Muscle of back (tissue), 13 donors: ENCODE measurements at places on chromosomes 16 and 17.

- no peak for DNase-seq
Measured at GRCh38 chr16:15466886-15467781, 32.7 kb downstream of the BMERB1 start.

DNA sequence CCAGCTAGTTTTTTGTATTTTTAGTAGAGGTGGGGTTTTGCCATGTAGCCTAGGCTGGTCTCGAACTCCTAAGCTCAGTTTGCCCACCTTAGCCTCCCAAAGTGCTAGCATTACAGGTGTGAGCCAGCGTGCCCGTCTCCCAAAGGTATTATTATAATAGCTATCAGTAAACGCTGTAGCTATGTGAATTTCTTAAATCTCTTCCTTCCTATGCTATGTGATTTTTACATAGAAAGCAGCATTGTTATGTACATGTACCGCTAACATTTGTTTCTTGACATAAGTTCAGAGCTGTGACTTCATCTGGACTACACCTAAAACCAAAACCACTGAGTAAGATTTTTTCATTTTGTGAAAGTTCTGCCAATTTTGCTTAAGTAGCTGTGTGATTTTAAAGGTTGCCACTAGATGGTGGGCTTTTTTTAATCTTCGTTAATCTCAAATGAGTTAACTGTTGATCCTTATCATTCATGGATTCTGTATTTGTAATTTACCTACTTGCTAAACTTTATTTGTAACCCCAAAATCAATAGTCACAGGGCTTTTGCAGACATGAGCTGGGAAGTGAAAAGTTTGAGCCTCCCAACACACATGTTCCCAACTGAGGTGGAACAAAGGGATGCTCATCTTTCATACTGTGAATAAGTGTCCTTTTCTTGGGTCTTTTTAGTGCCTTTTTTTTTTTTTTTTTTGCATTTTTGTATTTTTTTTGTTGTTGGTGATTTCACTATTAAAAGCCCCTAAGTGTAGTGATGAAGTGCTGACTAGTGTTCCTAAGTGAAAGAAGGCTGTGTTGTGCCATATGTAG is 21.9 kb downstream of the PRKAR1A start:
- DNase-seq = peak; percentile 76

DNA sequence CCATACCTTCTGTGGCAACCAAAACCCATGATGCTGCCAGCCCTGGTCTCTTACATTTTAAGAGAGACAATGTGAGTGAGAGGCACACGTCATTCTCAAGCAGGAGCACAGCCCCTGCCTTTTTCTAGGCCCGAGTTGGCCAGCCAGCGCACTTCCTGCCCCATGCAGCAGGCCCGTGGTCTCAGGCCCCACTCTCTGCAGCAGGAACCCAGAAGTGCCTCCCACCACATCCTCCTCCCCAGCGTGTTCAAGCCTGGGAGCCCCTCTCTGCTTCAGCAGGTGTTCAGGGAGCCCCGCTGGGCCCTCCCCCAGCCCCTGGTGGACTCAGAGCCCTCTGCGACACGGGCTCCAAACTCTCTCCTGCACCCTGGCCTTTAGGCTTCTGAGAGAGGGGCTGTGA is 30.5 kb downstream of the ITGAE start:
- no peak for DNase-seq

DNA sequence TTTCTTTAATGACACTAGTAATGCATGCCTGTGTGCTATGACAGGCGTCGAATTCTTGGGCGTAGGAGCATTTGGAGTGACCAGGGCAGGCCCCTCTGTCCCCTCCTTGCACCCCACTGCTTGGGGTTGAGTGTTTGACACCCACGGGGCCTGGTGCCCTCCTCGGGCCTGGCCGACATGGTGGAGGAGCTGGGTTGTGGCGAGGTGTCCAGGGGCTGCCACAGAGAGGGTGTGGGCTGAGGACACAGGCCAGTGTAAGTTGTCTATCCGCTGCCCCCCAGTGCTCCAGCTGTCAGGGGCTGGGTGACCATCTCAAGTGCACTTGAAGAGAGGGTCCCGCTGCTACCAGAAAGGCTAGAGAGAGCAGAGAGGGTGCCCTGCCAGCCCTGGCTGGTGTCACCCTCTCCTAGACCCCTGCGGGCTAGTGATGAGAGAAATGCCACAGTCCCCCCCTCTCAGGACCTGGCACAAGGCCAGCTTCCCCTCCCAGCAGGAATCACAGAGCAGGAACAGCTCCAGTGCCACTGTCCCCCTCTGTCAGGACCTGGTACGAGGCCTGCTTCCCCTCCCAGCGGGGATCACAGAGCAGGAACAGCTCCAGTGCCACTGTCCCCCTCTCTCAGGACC is 30.5 kb downstream of the MGRN1 start:
- no peak for DNase-seq

GRCh38 chr17:2259769-2260536 is 43.6 kb downstream of the SMG6 start:
- DNase-seq = no peak

GRCh38 chr17:36829676-36830075 is 107.6 kb upstream of the LHX1 start:
- DNase-seq = no peak

- no peak for DNase-seq
Measured at GRCh38 chr17:58385359-58385899, 31.9 kb downstream of the RNF43 start.

- DNase-seq = no peak
Measured at GRCh38 chr17:27888067-27888466, 5.1 kb downstream of the LYRM9 start.

GRCh38 chr16:48099455-48099854 is 56.3 kb downstream of the ABCC12 start:
- peak; percentile 68 for DNase-seq

DNA sequence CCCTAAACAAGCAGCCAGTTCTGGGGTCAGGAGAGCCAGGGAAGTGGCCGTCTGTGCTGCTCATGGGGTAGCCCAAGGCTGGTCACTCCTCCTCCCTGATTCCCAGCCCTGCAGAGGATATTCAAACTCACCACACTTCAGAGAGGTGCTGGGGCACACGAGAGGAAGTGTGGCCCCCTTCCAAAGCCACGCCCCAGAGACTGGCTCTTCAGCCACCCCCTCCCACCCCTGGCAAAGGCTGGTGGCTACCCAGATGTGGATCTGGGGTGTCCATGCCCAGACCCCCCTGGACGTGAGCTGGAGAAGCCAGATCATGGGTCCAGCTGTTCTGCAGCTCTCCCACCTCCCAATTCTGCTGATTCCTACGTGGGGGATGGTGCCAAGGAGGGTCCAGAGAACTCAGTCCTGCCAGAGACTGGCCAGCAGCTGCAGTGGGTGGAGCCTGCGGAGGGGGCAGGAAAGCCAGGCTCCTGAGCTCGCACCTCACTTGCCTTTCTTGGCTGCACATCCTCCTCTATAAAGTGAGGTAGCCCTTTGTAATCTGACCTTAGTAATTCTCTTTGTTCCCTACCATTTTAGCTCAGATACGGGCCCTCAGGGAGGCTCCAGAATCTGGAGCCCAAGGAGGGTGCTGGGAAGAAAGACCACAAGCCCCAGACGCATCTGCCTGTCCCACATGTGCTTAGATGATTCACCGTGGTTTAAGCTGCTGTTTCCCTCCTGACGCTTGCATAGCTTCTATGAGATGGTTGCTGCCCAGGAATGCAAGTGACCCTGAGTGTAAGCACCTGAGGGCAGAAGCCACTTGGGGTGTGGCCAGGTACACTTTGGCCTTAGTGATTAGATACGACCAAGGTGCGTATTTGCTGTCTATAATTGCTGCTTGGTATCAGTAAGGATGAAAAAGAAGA is 15.3 kb downstream of the SDK2 start:
- no peak for DNase-seq

GRCh38 chr16:67250045-67250327 is 1.2 kb downstream of the SLC9A5 start:
- no peak for DNase-seq

DNA sequence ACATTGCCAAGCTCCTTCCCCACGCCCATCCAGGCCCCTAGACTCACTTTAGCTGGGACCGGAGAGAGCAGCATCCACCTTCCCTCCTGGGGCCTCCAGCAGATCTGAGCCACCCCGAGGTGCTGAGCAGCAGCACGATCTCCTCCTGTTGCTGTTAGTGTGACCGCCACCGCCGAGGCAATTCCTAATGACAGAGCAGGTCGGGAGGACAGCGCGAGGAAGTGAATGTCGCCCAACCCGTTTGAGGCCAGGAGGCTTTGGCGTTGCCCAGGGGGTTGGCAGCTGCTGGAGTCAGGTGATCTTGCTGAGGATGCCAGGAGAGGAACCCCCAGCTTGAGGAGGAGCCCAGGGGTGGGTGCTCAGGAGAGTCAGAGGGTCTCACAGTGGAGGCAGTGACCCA is at the start of gene RNF222:
TSS of gene RNF222 (minus strand) at position 192 of the 400 bp plus-strand sequence. CDS start 4,366 bp downstream, outside the sequence.
- DNase-seq = no peak

DNA sequence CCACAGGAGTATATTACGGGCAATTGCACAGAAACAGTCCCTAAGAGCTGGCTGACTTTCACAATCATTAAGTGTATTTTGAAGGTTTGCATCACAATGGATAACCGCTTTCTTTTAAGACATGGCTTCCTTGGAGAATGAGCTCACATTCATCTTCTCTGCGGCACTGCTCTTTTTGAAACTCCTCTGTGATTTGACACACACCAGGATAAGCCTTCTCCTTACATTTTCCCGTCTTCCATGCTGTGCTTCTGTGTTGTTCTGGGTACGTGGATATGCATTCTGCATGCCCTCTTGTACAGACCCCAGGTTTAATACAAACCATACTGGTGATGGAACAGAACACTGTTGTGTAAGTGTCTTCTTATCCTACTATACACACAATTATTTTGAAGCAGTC is 89.5 kb upstream of the METRNL start:
- DNase-seq = no peak

DNA sequence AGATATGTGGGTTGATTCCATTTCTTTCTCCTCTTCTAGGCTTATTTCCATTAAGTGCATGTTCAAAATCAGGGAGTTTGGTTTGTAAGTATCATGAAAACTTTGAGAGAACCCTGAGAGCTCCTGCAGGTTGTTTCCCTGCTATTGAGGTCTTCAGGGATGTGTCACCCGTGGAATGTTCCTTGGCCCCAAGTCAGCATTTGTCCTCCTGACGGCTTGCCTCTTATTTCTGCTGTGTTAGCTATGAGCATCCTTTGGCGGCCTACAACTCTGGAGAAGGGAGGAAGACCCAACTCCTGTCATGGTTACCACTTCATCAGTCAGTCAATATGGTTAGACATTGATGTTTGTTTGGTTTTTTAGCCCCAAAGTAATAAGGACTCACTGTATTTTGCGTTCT is 180.8 kb downstream of the FTO start:
- DNase-seq = no peak

DNA sequence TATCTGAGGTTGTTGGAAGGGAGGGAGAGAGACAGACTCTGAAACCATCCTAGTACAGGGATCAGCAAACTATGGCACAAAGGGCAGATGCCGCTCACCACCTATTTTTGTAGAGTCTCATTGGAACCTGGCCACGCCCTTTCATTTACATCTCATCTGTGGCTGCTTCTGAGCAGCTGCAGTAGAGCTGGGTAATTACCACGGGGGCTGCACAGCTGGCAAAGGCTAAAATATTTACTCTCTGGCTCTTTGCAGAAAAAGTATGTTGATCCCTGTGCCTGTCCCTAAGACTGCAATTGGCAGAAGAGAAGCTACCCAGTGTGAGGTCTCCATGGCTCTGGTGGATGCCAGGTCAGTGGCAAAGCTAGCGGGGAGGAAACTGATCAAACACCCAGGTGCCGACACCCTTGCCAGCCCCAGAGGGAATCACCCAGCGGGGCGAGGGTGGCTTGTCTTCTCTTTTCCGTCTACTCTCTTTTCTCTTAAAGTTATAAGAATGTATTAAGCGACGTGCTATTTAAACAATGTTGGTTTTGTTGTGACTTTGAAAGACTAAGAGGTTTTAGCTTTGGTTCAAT is 14.0 kb downstream of the CEP295NL start:
- DNase-seq = no peak

DNA sequence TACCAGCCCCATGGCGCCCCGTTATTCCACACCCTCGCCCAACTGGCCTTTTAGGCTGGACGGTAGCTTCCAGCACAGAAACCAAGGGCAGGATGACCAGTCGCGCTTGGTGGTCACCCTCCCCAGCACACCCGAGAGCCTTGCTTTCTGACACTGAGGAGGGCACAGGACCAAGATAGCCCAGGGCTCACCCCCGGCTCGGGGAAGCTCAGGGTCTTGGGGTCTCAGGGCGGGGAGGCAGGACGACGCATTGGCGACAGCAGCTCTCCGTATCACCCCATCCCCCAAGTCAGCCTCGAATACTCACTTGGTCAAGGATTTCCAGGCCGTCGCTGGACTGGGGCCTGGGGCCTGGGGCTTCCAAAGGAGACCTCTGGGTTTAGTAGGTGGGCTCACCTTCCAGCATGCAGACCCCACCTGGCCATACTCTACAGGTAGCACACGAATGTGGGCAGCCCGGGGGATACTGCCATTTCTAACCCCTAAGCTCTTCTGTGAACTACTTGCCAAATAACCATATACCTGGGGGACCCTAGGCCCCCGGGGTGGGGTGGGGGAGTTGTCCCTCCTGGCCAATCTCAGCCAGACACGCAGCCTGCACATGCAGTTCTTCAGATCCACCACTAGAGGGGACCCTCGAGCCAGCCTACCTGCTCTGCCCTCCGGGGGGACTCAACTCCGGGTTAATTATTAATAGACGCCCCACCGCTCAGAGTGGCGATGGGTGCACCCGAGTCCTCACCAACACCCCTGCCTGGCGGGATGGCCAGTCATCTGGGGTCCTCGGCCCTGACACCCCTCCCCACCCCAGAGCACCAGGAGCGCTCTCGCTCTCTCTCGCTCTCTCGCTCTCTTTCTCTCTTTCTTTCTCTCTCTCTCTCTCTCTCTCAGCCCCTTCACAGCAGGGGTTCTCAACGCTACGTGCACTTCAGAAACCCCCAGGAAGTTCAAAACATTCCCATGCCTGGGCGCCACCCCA is 30.0 kb downstream of the TBC1D16 start:
- DNase-seq = no peak

DNA sequence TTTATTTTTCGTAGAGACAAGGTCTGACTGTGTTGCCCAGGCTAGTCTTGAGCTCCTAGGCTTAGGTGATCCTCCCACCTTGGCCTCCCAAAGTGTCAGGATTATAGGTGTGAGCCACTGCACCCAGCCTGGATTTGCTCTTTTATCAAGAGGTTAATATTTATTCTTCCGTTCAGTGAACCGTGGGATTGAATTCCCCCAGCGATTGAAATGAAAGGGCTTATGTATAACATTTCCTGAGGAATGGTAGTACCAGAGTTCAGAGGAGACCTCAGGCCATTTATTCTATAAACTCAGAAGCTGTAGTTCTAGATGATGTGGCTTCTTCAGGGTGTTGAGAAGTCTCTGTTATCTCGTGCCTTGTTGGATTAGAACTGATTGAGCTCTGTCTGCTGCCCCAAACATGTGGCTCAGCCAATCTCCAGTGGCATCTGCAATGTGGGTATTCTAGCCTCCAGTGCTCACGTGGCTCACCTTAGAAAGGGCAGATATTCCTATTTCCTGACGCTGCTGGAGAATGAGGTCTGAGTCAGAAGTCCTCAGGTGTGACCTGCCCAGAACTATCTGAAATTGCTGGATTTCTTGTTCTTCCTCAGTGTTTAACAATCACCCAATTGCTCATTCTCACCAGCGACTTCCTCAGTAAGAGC is 22.5 kb downstream of the HMOX2 start:
- no peak for DNase-seq
